ENCODE measurements at places on chromosomes 7 and 10.

DNA sequence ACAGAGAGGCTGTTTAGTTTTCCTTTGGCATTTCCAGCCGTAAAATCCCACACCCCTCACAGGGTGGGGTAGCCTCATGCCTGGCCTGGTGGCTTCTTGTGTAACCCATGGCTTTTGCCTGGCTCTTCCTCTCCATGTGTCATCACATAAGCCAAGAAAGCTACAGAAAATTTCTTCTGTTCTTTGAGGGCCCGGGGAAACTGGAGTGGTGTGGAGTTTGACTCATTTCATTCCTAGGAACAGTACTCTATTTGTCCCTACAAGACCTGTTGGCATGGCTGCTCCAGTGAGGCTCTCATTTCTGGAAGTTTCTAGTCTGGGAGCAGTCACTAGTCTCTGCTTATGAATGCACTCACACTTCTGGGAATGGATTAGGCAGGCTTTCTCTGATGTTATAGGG, 523.9 kb downstream of the SUGCT start:
- no peak for DNase-seq

- no peak for DNase-seq
Measured at GRCh38 chr7:132458729-132459128, 117.5 kb downstream of the PLXNA4 start.

- peak; percentile 75 for DNase-seq
Measured at GRCh38 chr7:151086802-151087244, 548 bp downstream of the AGAP3 start.

DNA sequence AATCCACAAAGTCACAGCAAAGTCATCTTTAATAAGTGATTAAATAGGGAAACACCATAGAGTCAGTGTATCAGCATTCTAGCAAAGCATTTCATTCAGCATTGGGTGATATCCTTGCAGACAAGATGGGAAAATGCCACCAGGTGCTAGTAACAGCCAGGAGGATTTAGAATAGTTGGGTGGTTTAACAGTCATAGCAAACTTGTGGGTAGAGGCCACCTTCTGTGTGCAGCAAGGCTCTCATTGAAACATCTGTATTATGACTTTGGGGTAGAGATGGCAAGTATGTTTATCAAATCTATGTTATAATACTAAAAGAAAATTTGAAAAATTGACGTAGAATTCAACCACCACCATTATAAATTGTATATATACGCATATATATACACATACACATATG, 26.4 kb upstream of the ADO start:
- no peak for DNase-seq

Data from right kidney (tissue), 9 donors.